ENCODE measurements at places on chromosomes 3 and 15. TPM values are rescaled to one million over a fixed set of nuclear protein-coding genes. Genes with fewer than 3 reads are reported as not detected.

GRCh38 chr3:30873671-30874070 lies 20.8 kb downstream of the GADL1 start:
- no peaks in the 10 kb centered on the region for H3K36me3 ChIP-seq
- H3K27ac ChIP-seq, result no peak overlapping the region
- no peak overlapping the region for H3K4me3 ChIP-seq
- DNase-seq, result no peak
- H3K4me1 ChIP-seq, result no peaks in the 10 kb centered on the region

DNA sequence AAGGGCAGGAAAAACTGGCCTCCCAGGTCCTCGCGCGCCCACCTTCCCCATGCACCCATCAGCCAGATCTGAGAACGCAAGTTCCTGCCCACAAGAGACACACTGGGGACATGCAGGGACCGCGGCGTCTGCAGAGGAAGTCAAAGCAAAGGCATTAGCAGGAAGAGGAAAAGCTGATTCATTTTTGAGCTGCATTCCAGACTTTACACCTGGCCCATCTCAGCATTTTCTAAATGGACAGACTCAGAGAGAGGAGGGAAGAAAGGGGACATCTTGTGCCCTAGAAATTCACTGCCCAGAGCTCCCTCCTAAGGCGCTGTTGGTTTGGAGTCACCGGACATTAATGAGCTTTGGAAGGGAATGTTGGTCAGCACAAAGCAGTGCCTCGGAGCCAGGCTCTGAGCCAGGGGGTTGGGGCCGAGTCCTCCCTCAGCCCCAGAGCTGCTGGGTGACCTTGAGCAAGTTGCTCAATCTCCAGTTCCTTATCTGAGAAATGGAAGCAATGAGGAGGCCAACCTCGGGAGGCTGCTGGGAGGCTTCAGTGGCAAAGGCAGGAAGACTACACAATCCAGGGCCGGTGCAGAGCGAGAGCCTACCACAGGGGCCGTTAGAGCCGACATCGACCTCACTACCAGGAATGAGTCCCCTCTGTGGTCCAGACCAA lies 150.5 kb upstream of the IQSEC1 start:
- H3K4me1 ChIP-seq, result no peaks in the 10 kb centered on the region
- no peak overlapping the region for H3K4me3 ChIP-seq
- H3K27ac ChIP-seq, result no peak overlapping the region
- no peaks in the 10 kb centered on the region for H3K36me3 ChIP-seq
- no peak for DNase-seq
- H3K27me3 ChIP-seq, result no peaks in the 10 kb centered on the region

GRCh38 chr3:184578822-184579221 lies 17.2 kb downstream of the EPHB3 start:
- DNase-seq, result no peak
- no peak overlapping the region for H3K27ac ChIP-seq
- H3K4me3 ChIP-seq, result no peak overlapping the region
- peaks cover 4% of the 10 kb centered on the region for H3K4me1 ChIP-seq

GRCh38 chr3:17941766-17942165 lies 199.3 kb upstream of the TBC1D5 start:
- H3K27me3 ChIP-seq, result peaks cover 3% of the 10 kb centered on the region
- no peak overlapping the region for H3K27ac ChIP-seq
- no peaks in the 10 kb centered on the region for H3K36me3 ChIP-seq
- H3K4me3 ChIP-seq, result no peak overlapping the region
- H3K4me1 ChIP-seq, result no peaks in the 10 kb centered on the region
- no peak for DNase-seq

DNA sequence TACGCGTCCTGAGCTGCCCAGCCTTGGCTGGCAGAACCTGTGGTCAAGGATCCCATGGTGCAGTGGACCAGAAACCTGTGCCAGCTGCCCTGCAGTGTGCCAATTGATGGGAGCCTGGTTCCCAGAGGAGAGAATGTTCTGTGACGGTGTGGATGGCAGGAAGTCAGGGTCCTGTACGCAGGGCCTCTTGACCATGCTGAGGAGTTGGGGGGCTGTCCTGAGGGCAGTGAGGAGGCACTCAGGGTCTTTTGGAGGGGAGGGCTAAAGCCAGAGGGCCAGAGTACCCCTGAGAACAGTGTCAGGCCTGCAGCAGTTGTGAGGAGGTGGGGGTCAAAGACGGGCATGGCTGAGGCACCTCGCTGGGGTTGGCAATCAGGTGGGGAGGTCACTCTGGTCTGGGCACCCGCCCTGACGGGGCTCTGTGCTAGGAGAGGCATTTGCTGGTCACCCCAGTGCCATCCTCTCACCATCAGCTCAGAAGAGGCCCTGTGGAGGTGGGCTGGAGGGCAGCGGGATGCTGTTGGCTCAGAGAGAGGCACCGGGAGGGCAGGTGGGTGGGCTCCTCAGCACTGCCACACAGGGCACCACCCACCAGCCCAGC lies 61.0 kb downstream of the SCN5A start:
- H3K27ac ChIP-seq, result no peak overlapping the region
- H3K27me3 ChIP-seq, result no peaks in the 10 kb centered on the region
- no peaks in the 10 kb centered on the region for H3K36me3 ChIP-seq

DNA sequence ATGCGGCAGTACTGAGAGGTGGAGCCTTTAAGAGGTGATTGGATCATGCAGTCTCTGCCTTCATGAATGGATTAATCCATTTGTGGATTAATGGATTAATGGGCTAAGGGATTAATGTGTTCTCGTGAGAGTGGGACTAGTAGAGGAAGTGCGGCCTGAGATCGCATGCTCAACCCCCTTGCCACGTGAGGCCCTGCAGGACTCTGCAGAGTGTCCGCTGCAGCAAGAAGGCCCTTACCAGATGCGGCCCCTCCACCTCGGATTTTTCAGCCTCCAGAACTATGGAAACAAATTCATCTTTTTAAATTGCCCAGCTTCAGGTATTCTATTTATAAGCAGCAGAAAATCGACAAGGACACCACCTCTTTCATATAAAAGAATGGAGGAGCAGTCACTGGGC lies 148.8 kb downstream of the TPRA1 start:
- H3K4me1 ChIP-seq, result no peaks in the 10 kb centered on the region
- no peak for DNase-seq
- no peak overlapping the region for H3K27ac ChIP-seq
- H3K4me3 ChIP-seq, result no peak overlapping the region
- no peaks in the 10 kb centered on the region for H3K36me3 ChIP-seq

- DNase-seq, result no peak
- no peak overlapping the region for H3K4me3 ChIP-seq
- peaks cover 25% of the 10 kb centered on the region for H3K36me3 ChIP-seq
- no peak overlapping the region for H3K27ac ChIP-seq
Measured at GRCh38 chr3:197775317-197775716, 15.7 kb upstream of the LRCH3 start.

GRCh38 chr3:55373423-55373822 lies 113.7 kb downstream of the WNT5A start:
- no peak overlapping the region for H3K27ac ChIP-seq
- DNase-seq, result no peak
- no peak overlapping the region for H3K4me3 ChIP-seq
- no peaks in the 10 kb centered on the region for H3K36me3 ChIP-seq
- H3K27me3 ChIP-seq, result no peaks in the 10 kb centered on the region

DNA sequence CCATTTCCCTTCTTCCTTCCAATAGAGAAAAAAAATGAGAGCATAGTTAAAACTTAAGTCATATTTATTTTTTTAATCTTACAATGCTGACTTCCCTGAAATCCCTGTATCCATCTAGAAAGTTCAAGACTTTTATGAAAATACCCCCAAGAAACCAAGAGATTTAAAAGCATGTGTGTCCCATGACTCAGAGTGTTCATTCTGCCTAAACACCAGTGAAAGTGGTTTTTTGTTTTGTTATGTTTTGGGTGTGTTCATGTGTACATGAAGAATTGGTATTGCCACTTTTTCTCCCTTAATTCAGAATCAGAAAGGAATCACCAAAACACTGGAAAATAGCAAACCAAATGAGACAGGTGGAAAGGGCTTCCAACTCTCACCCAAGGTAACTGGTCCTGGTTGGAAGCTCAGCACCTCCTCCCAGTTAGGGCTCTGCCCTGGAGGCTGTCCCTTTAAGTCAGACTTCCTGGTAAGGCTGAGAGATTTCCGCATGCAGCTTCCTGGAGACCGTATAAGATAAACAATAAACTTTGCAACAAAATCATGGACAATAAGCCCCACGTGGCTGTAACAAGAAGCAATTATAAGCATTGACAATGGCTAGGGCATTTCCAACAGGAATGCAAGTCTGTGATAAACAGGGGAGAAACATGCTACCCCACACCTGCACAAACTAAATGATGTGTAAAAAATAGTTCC lies 121.9 kb upstream of the ARHGEF3 start:
- H3K27me3 ChIP-seq, result no peaks in the 10 kb centered on the region
- no peaks in the 10 kb centered on the region for H3K36me3 ChIP-seq
- H3K27ac ChIP-seq, result peak overlapping the region; percentile 46
- H3K4me3 ChIP-seq, result peak overlapping the region; percentile 1
- peaks cover 81% of the 10 kb centered on the region for H3K4me1 ChIP-seq

DNA sequence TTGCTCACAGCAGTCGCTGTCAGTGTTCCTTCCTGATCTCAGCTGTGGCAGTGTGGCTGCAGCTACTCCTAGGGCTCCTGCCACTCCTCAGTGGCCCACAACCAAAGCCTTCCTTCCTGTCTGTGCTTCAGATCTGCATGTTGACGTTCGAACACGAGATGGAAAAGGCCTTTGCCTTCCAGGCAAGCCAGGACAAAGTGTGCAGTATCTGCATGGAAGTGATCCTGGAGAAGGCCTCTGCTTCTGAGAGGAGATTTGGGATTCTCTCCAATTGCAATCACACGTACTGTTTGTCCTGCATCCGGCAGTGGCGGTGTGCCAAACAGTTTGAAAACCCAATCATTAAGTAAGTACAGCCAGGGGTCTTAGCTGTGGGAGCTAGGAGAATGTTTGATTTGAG lies 17.8 kb downstream of the MKRN2 start:
- no peaks in the 10 kb centered on the region for H3K27me3 ChIP-seq
- peaks cover 70% of the 10 kb centered on the region for H3K36me3 ChIP-seq
- H3K4me3 ChIP-seq, result no peak overlapping the region
- no peak for DNase-seq
- H3K27ac ChIP-seq, result no peak overlapping the region

DNA sequence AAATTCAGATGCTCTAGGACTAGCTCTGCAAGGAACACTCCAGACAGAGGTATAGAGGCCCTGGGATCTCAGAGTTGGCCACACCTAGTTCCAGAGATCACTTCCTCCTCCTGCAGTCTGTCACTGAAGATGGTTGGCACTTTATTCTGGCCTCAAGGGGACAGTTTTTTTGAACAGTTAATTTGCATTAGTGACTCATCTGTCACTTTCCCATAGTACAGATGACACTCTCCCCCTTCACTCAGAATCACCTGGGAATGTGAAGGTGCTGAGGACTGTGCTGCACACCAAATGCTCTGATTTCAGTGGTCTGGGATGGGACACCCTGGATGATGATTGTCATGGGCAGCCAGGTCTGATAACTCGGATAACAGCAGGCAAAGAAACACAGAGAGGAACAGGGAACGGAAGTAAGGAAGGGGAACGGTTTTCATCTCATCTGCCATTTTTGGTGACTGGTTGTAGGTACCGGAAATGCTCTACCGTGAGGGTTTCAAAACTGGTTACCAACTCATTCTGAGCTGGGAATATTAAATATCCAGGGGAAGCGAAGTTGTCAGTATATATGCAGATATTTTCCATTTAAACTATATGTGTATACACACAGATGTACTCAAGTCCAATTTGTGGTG lies 232.5 kb upstream of the ST8SIA2 start:
- no peaks in the 10 kb centered on the region for H3K27me3 ChIP-seq
- no peak overlapping the region for H3K27ac ChIP-seq
- no peak overlapping the region for H3K4me3 ChIP-seq
- H3K36me3 ChIP-seq, result peaks cover 9% of the 10 kb centered on the region
- no peak for DNase-seq
- H3K4me1 ChIP-seq, result peaks cover 19% of the 10 kb centered on the region

DNA sequence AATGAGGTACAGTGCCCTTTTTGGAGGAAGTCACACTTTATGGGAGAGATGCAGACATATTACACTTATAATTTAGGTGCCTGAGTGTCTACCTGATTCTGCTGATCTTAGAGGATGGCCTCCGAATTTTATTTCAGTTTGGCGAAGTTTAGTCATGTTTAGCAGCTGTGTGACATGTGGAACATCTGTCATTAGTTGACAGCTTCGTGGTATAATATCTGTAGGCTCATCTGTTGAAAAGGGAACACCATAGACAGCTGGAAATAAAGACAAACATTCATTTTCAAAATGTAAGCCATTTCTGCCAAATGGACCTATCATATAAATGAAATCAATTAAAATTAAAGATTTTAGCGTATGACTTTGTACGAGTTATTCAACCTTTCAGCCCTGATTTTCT lies 165.4 kb downstream of the CFAP20DC start:
- H3K4me3 ChIP-seq, result no peak overlapping the region
- H3K36me3 ChIP-seq, result no peaks in the 10 kb centered on the region
- no peak overlapping the region for H3K27ac ChIP-seq
- no peaks in the 10 kb centered on the region for H3K27me3 ChIP-seq
- no peak for DNase-seq

DNA sequence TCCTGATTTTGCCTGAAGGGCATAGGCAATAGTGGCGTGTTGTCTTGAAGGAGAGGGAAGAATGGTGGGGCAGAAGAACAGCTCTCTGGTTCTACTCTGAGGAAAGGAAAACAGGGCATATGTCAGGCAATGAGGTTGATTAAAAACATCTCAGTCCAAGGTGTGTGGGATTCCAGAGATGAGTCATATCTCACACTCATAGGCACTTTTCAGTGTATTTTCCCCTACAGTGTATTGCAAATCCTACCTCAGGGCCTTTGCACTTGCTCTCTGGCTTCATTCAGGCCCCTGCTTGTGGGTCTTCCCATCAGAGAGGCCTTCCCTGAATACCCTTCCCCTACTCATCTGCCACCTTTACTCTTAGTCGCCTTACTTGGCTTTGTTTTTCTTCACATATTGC lies 107.8 kb downstream of the SLCO3A1 start:
- H3K4me1 ChIP-seq, result peaks cover 39% of the 10 kb centered on the region
- H3K36me3 ChIP-seq, result no peaks in the 10 kb centered on the region
- H3K4me3 ChIP-seq, result no peak overlapping the region
- H3K27ac ChIP-seq, result no peak overlapping the region
- H3K27me3 ChIP-seq, result no peaks in the 10 kb centered on the region

DNA sequence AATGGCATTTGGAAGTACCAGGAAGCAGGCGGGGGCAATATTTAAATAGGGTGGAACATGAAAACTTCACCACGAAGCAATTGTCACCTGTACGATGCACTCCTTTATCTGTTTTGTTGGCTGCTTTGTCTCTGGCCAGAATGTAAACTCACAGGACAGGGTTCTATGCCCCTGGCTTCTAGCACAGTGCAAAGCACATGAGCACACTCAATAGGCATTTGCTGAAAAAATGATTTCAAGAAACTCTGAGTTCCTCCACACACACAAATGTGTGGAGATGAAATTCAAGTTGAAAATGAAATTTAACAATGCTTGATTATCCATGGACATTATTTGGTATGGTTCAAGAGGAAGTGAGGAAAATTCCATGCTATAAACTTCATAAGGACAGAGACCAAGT lies 229.6 kb upstream of the FEZF2 start:
- no peaks in the 10 kb centered on the region for H3K4me1 ChIP-seq
- no peak overlapping the region for H3K27ac ChIP-seq
- no peaks in the 10 kb centered on the region for H3K36me3 ChIP-seq
- H3K4me3 ChIP-seq, result no peak overlapping the region
- no peaks in the 10 kb centered on the region for H3K27me3 ChIP-seq

Gene PLIN1
- total RNA-seq, result 0.17 TPM

Gene PGBD4
- total RNA-seq, result 2.3 TPM

Gene GNB4
- total RNA-seq, result 0.51 TPM

Gene CLRN1
- not detected for total RNA-seq

Gene STXBP5L
- not detected for total RNA-seq

Gene IL16
- total RNA-seq, result 63.1 TPM
